ENCODE measurements at places on chromosomes 5 and 9. TPM values are rescaled to one million over a fixed set of nuclear protein-coding genes. Genes with fewer than 3 reads are reported as not detected.

GRCh38 chr5:171633776-171634470, 151.7 kb upstream of the SMIM23 start:
- peak; percentile 15 for DNase-seq

DNA sequence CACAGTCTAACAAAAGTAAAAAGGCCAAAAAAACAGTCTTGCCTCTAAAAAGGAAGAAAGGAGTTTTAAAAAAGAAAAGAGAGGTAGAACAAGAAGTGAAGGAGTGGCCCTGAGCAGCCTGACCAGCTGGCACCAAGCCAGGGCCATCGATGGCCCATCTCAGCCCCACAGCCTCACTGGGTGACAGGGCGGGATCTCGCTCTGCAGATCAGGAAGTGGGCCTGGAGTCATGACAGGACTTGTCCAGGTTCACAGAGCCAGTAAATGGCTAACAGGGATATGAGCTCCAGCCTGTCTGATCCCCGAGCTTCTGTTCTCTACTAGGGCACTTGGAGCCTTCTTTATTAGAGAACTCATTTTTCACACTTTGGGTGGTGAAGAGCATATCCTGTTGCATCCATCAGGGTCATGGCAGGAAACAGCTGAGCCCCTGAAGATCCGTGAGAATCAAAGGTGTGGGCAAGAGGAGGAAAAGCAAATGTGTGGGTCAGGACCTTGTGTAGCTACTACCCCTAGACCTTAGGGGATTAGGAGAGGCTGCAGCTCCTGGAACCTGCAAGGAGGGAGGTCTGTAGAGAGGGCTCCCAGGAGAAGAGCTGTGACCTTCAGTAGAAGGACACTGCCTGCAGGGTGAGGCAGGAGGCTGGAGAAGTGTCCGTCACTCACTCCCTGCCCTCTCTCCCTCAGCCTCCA, 299.0 kb upstream of the MSX2 start:
- DNase-seq = no peak

- DNase-seq = no peak
Observed at GRCh38 chr5:144971108-144971850, 800.6 kb downstream of the KCTD16 start.

GRCh38 chr9:7341571-7341970, 458.0 kb downstream of the DMAC1 start:
- no peak for DNase-seq

DNA sequence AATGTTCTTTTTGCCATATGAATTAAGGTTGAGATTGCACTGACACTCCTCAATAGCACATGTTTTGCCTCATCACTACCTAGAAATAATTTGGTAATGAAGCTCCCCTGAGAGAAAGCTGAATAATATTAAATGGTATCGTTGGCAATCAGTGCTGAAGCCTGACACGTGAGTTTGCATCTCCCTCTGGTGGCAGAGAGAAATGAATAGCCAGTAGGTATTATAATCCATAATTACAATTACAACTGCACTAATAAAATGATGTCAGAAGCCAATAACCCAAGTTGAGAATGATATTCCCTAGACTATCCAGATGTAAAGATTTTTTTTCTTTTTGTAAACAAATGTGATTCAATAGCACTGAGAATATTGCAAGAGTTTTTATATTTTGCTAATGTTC, 700.3 kb downstream of the PTPRD start:
- no peak for DNase-seq

- no peak for DNase-seq
Observed at GRCh38 chr5:119319401-119319800, 36.4 kb upstream of the TNFAIP8 start.

GRCh38 chr5:36078430-36078829, 11.7 kb upstream of the UGT3A2 start:
- no peak for DNase-seq

- DNase-seq = no peak
Observed at GRCh38 chr9:20509466-20509865, 112.8 kb downstream of the MLLT3 start.

DNA sequence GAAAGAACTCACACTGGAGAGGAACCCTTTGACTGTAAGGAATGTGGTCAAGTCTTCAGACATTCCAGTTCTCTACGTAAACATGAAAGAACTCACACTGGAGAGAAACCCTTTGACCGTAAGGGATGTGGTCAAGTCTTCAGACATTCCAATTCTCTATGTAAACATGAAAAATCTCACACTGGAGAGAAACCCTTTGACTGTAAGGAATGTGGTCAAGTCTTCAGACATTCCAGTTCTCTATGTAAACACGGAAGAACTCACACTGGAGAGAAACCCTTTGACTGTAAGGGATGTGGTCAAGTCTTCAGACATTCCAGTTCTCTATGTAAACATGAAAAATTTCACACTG, 32.6 kb downstream of the MAPK9 start:
- no peak for DNase-seq

- no peak for DNase-seq
Observed at GRCh38 chr9:133979921-133980863, 11.9 kb downstream of the VAV2 start.

DNA sequence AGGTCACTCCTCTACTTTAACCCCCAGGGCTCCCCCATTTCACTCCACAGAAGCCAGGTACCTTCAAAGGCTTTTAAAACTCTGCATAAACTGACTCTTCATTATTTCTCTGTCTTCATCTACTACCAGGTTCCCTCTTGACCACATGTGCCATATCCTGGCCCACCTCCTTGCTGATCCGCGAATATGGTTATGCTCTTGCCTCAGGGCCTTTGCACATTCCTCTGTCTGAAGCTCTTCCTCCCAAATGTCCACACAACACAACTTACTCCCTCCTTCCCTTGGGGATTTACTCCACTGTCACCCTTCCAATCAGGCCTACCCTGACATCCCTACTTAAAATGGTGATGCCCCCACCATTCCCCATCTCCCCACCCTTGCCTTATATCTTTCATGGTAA, 134.6 kb upstream of the ANKRD55 start:
- no peak for DNase-seq

- DNase-seq = no peak
Observed at GRCh38 chr5:122499585-122499984, 187.5 kb downstream of the SNCAIP start.

DNA sequence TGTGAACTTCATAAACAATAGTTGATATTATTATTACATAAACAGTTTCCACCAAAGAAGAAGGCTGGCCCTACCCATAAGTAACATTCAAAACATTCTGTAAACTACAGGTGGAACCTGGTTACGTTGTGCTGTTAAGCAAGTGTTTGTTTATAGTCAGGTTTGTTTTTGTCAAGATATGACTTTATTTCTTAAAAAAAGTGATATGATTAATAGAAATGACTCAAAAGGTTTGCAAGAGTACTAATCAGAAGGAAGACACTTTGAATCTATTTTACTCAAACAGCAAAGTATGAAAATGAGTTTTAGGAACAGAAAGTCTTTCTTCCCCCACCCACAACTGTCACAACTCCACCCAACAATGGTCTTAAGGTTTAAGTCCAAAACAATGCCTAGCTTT, 220.8 kb downstream of the PLK2 start:
- DNase-seq = no peak

DNA sequence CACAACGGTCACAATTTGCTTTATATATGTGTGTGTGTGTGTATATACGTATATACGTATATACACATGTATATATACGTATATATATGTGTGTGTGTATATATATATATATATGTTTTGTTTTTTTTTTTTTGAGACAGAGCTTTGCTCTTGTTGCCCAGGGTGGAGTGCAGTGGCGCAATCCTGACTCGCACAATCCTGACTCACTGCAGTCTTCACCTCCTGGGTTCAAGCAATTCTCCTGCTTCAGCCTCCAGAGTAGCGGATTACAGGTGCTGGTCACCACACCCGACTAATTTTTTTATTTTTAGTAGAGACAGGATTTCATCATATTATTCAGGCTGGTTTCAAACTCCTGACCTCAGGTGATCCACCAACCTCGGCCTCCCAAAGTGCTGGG, 3.1 kb downstream of the RNF38 start:
- no peak for DNase-seq

- DNase-seq = peak; percentile 56
Observed at GRCh38 chr5:65925044-65925600, 1.3 kb upstream of the ERBIN start.

DNA sequence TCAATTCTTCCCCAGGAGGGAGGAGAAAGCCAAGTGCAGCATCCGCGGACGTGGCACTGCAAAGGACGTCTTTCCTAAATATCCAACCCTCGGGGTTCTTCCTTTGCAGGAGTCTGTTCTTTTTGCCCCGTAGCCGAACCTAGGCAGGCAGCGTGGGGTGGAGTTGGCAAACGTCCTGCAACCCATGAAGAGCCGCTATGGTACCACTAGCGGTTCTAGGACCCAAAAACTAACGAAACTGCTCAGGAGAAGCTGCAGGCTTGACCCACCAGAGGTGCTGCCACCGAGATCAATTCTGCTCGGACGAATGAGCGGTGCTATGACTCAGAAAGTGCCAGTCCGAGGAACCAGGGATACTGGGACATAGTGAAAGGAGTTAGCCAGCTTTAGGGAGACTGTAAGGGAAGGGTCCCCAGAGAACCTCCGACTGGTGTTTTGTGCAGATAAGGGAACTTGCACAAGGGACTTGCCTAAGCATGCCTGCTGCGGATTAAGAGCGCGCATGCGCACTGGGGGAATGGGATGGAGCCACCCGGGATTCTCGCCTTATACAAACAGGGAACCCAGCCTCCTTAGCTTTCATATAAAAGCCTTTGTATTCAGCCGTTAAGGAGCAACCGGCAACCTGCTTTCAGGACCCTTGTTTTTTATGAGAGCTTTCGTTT, 32.7 kb downstream of the ANXA2R start:
- no peak for DNase-seq

DNA sequence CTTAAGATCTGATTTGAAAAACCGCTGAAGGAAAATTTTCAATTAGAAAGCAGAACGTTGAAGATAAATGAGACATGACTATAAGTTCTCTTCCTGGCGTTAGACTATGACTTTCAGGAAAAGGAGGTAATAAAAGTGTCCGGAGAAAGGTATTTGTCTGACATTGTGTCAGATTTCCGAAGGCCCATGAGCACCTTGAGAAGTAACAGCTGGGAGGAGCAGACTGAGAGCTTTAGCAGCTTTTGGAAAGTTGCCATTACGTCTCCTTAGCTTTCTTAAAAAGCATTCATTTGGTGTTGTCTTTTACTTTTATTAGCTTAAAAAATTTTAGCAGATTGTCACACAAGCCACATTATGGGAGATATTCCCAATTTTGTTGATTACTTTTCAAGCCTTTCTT, 363.5 kb downstream of the NDUFS4 start:
- DNase-seq = no peak

DNA sequence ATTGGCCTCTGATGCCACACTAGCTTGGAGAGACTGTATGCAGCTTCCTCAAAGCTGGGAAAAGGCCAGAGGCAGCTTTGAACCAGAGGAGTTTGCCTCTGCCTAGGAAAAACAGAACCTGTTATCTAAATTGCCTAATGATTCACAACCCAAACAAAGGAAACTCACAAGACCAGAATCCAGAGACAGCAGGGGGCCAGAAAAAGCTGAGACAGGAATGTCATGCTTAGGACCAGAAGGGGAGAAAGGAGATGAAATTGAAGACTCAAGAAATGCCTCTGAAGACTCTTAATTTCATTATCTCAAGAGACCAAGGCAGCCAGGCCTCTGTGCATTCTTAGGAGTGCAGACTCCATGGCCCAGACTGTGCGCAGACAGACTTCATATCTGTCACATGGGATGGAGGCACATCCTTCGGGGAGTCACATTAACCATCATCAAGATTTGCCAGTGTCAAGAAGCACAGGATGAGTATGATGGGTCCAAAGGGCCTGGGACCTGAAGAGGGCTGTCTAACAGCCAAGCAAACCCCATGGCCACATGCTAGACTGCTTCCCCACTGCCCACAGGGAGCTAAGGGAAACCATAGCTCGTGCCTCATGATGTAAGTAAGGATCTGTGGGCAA, 57.3 kb downstream of the ARSB start:
- DNase-seq = no peak

GRCh38 chr9:107504585-107505455, 15.3 kb upstream of the KLF4 start:
- no peak for DNase-seq

DNA sequence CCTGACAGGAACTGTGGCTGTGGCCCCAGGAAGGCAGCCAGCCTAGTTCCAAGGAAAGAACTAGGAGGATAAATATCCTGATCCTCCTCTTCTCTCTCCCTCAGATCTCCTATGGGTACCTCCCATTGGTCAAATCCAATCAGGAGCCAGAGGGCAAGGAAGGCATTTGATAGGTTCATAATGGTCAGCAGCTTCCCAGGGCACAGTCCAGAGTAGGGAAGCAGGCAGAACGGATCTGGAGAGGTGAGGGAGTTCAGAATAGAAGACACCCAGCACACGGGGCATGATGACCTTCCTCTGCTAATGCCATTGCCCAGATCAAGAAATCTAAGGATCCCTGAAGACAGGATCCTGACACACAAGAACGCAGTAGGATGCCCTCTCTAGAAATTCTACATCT, 8.6 kb downstream of the ABLIM3 start:
- DNase-seq = no peak

DNA sequence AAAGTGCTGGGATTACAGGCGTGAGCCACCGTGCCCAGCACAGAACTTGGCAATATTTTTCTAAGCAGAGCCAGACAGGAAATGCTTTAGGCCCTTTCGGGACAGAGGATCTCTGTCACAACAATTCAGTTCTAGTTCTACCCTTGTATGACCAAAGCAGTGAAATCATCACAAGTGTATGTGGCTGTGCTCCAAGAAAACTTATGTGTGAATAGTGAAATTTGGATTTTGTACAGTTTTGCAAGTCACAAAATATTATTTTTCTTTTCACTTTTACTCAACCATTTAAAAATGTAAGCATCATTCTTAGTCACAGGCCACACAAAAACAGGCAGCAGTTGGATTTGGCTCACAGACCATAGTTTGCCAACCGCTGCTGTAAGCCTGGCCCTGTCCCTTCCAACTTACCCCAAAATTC, 20.4 kb upstream of the PRUNE2 start:
- DNase-seq = no peak

DNA sequence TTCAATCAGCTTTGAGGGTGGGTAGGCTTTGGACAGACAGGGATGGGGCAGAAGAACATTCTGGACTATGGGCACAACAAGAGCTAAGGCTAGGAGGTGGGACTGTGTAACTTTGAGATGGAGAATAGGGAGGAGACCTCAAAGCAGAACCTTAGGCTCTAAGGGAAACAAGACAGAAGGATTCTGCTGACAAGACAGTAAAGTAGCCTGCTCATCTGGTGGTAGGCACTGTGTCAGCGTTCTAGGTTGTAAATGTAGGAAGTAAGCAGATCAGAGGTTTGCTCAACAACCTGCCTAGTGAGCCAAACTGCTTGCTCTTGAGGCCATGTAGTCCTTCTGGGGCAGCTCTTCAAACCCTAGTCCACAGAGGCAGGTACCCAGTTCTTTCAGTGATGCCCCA, 15.0 kb upstream of the IL12B start:
- DNase-seq = no peak

The SPATA31A3 gene
- total RNA-seq = not detected

The HAND1 gene
- total RNA-seq = 0.64 TPM

The ACOT12 gene
- not detected for total RNA-seq

The TAF1L gene
- total RNA-seq = not detected

The PAEP gene
- not detected for total RNA-seq

The CDH10 gene
- not detected for total RNA-seq

The PTGER4 gene
- total RNA-seq = 1.9 TPM

The HACD4 gene
- total RNA-seq = 5.8 TPM

The LSM11 gene
- total RNA-seq = 6.0 TPM

Data from GM12878 (cell line).